Muscle of arm (tissue), 14 donors: ENCODE measurements at places on chromosomes 6 and 20.

DNA sequence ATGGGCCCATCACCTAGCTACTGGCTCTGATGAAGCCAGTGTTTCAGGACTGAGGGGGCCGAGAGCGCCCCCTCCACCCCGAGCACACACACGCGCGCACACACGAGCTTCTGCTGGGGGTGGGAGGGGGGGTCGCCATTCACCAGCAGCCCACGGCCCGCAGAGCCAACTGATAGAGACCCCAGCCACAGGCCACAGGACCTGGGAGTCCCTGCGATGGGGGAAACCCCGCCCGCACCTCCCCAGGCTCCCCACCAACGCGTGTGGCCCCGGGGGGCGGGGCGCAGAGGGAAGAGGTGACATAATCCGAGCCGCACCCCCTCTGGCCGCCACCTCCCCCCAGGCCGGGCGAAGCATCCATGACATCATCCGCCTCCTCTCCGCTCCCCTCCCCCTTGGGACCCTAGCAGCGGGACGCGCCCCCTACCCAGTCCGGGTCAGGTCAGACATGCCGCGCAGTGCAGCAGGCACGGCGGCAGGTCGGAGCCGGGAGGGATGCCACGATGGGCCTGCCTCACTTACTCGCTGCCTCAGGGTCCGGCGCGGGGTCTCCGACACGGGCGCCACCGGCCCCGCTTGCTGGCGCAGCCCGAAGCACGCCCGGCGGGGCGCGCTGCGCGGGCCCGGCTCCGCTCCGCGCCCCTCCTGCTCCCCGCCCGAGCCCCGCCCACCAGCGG lies at the start of gene LZTS3:
LZTS3 (minus strand) TSS at position 617 of the 677 bp plus-strand sequence. CDS start 6,386 bp downstream, outside the sequence.
- DNase-seq: peak; percentile 79

- DNase-seq: peak; percentile 78
Measured at GRCh38 chr6:33314515-33314942, 651 bp upstream of the TAPBP start.

DNA sequence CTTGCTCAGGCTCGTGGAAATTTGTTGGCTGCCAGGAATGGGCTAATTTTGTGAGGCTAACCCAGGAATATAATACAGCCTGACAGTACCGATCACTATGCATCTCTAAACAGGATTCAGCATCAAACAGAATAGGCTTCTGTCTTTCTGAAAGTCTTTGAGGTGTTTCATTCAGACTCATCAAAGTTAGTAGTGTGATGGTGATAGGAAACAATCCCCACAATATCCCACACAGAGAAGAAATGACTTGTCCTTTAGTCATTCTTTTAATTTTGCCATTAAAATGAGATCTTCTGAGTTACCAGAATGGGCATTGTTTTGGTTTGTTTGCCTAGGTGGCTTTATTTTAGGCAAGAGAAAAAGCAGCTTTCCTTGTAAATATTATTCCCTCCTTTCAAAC lies 54.3 kb downstream of the FAM229B start:
- no peak for DNase-seq

DNA sequence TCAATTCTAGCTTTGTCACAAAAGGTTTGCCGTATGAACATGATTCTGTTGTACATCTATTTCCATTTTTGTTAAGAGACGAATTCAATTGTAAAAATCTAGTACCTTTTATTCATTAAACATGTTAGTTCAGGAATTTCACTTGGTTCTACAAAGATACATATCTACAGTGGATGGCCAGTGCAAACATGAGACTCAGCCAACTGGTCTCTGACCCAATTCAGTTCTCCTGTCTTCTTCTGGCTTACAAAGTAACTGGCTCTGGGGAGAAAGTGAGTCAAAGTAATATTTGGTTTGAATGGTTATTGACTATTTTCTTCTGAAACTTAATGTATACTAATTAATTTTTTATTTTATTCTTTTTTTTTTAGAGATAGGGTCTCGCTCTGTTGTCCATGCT lies 70.0 kb downstream of the ESR1 start:
- DNase-seq: no peak

DNA sequence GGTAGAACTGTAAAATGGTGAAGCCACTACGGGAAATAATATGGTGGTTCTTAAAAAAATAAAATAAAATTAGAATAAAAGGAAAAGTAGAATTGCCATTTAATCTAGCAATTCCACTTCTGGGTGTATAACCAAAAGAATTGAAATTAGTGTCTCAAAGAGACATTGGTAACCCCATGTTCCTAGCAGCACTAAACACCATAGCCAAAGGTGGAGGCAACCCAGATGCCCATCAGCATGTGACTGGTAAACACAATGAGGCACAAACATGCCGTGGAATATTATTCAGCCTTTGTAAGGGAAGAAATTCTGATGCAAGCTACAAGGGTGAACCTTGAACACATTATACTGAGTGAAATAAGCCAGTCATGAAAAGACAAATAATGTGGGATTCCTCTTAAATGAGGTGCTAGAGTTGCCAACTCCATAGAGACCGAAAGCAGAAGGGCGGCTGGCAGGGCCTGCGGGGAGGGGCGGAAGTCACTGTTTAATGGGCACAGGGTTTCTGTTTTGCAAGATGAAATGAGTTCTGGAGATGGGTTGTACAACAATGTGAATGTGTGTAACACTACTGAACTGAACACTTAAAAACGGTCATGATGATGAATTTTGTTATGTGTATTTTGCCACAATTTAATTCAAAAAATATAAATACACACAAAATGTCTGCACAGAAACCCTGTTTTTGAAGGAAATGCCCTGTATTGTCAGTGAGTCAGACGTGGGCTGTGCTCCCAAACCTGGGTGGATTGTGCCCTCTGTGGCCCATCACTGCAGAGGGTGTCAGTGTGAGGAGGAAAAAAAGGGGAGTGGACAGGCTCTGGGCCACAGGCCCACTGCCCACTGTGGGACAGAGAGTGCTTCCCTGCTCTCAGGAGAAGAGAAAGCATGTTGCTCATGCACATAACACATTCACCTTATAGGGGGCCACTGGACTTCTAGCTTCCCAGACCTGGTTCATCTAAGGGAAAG lies 49.6 kb upstream of the CD93 start:
- no peak for DNase-seq

GRCh38 chr6:30684386-30685156 lies 1.9 kb downstream of the PPP1R18 start:
- no peak for DNase-seq

- no peak for DNase-seq
Measured at GRCh38 chr20:1676650-1677049, 19.1 kb upstream of the SIRPG start.

GRCh38 chr6:117483004-117483644 lies 650 bp downstream of the DCBLD1 start:
- DNase-seq: peak; percentile 51

- peak; percentile 95 for DNase-seq
Measured at GRCh38 chr6:148509800-148510581, 167.4 kb downstream of the SASH1 start.

DNA sequence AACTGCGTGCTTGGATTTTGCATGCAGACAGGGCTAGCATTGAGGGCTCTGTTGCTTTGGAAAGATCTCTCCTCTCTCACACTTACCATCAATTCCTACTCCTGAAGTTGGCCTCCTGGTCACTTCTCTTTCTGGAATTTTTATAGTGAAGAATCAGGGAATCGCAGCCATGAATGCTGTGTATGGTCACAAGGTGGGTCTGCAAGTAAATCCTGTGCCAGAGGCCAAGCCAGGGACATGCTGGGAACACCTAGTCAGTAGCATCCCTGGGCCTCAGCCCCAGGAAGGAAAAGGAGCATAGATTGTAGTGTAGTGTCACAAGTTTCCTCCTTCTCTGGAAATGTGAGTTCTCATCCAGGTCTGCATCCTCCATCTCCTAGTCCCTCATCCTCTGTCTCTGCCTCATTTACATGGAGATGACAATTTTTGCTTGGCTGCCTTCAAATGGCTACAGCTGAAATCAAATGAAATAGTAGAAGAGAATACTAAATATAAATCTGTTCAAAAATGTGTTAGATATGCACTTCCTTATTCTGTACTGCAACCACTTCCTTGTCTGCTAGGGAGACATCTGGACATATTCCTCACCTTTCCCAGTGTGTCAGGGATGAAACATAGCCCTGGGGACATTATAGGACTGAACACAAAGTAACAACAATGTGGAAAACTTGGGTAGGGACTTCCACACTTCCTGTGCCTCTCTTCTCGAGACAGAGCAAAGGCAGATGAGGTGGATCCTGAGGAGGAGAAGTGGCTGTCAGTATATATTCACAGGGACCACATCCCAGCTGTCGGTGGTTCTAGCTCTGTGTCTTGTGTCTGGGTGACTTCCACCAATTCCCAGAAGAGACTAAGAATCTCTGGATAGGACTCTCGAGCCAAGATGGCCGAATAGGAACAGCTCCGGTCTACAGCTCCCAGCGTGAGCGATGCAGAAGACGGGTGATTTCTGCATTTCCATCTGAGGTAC lies 17.0 kb downstream of the CST9 start:
- DNase-seq: no peak

DNA sequence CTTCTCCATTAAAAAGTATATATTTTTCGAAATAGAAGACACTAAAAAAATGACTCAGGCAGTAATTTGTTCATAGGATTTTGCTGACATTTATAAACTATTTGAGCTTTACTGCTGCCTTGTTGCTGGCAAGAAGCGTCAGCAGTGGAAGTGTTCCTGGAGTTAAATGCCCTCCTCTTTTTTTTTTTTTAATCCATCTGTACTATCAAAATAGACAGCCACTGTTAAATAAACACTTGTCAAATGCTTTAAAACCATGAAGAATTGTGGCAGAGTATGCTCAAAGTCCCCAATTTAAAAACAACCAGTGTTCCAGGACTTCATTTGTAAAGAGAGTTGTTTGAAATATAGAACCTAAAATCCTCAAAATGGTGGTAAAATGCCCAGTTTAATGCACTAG lies 253.8 kb downstream of the NKAIN2 start:
- DNase-seq: no peak

DNA sequence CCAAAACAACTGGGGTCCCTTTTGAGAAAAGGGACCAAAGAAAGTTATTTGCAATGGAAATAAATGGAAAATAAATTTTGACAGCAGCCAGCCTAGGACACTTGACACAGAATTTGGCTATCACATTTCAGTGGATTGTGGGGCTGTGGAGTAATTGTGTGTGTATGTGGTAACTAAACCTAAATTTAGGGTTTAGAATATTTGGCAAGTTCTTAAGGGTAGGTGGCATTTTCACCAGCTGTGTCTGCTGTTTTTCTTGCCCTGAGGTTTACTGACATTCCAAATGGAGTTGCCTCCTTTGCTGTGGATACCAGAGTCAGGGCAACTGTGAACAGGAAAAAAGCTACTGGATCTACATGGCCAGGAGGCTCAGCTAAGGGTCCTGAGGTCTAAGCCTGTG lies 270.9 kb downstream of the SLC24A3 start:
- DNase-seq: no peak

- no peak for DNase-seq
Measured at GRCh38 chr20:17985388-17986018, 16.7 kb downstream of the MGME1 start.

DNA sequence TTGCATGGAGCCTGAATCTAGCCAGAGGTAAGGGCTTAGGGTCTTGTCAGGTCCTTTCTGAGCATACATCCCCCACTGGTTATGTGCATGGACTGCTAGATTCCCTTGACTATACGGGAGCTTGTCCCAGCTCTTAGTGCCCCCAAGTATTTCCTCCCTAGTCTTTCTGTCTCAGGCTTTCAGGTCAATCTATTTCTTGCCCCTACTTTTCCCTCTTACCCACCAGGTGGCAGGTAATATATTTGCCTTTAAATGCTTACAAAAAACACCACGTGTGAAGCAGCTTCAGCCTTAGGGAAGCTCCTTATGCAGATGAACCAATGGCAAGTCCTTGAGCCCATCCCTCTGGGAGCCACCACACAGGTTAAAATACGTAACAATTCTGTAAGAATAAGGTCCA lies 454.2 kb downstream of the GRIK2 start:
- no peak for DNase-seq

DNA sequence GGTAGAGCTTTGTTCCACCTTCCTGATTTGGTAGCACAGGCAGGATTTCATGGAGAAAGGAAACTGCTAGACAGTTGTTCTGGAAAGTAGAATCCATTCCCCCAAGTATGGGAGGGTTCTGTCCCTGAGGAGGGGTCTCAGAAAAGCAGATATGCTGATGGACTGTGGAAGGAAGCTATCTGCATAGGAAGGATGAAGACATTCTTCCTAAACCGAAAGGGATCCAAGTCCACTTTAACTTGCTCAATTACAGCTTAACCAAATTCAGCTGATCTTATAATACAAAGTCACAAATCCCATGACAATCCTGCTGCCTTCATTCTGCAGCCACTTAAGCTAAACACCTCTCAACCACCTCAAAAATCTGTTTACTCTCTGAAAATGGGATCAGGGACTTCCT lies 2.6 kb downstream of the MAN1A1 start:
- no peak for DNase-seq

DNA sequence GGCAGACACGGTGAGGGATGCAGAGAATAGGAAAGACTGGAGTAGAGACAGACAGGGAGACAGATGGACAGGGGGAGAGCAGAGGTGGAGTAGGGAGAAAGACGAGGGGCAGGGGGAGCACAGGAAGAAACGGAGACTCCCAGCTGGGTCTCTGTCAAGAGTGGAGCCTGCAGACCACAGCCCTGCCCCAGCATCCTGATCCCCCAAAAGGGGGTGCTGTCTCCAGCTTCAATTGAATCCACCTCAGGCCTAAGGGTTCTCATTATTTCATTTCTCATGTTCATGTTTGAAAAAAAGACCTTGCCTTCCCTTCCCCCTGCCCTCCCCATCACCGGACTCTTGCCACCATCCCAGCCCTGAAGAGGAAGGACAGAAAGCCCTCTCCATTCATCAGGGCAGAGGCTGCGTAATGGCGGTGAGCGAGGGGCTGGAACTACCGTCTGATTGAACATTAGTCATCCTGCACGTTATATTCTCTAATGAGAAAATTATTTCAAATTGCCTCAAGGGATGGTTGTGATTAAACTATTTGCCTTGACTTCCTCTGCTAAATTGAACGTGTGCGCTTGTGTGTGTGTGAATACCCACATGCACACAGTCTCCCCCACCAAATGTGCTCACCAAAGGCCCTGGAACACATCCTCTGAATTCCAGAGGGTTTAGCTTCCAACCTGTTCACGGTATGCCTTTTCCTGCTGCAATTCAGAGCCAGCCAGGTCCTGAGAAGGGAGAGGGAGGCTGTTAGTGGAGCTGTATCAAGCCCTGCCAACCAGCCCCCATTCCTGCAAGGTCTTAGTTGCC lies 98.3 kb downstream of the CDC5L start:
- DNase-seq: no peak
